GM23248 (cell line): ENCODE measurements at places on chromosomes 5 and 9.

- DNase-seq = peak; percentile 40
These were observed 220.5 kb downstream of the SH3GL2 start for GRCh38 chr9:17799369-17799768.

DNA sequence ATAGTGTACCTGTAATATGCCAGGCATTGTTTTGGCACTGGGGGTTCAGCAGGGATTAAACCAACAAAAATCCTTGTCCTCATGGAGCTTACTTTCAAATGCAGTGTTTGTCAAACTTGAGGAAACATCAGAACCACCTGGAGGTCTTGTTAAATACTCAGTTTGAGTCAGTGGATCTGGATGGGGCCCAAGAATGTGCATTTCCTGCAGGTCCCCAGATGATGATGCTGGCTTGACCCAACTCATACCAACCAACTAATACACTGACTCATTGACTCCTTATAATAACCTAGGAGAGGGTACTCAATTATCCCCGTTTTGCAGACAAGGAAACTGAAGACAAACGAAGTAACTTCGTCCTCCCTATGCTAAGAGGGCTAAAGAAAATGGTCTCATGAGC is 11.3 kb downstream of the WWC1 start:
- peak; percentile 65 for DNase-seq

DNA sequence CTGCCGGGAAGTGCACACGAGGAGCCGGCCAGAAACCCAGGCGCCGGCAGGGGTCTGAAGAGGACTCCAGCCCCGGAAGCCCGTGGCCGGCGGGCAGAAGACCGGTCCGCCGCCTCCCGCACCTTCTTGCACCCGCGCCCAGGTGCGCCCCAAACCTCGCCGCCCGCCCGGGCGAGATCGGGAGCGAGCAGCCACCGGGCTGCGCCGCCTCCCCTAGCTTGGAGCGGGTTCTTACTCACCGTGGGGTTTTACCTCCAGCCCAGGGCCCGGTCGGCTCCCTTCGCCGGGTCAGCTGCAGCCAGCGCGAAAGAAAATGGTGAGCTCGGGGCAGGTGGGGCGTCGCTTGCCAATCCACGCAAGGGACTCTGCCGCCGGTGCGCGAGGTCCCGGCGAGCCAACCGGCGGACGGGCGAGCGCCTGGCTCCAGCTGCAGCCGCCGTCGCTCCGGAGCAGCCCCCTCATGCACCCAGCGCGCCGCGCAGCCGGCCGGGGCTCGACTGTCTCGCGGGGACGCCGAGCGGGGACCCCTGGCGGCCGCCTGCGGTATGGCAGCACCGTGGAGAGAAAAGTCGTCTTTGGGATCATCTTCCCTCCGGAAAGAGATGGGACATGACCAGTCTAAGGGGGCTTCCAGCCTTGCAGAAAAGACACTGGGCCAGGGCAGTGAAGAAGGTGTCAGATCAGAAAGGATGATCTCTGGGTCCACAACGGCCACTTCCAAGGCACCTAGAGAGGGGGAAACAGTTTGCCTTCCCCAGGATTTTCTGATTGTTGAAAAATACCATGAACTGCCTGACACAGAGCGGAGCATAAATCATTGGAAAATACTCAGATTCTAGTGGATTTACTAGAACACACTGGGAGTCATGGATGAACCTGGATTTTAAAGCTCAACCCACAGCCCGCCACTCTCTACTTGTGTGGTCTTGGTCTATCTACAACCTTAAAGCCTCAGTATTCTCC is at the start of gene MOB3B:
TSS of gene MOB3B (minus strand) at position 499 of the 963 bp plus-strand sequence. CDS start 74,264 bp downstream, outside the sequence.
- peak; percentile 74 for DNase-seq

- no peak for DNase-seq
These were observed 8.8 kb downstream of the CLPTM1L start for GRCh38 chr5:1336106-1336561.

- no peak for DNase-seq
These were observed 1365.3 kb upstream of the WWC1 start for GRCh38 chr5:166926138-166926537.

DNA sequence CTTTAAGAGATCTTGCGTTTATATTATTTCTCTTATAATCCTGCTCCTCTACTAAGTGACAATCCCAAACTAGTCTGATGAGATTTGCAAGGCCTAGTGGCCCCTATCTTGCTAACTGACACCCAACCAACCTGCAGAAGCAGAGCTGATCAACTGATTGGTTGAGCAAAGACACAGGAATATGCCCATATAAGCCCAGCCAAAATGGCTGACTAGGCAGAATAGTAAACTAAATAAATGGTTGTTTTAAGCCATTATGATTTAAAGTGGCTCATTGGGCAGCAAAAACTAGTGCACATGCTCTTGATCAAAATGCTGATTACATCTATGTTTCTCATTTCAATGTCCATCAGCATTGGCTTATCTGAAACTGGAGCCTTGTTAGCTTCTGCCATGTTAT is 238.0 kb upstream of the PDE4D start:
- no peak for DNase-seq

DNA sequence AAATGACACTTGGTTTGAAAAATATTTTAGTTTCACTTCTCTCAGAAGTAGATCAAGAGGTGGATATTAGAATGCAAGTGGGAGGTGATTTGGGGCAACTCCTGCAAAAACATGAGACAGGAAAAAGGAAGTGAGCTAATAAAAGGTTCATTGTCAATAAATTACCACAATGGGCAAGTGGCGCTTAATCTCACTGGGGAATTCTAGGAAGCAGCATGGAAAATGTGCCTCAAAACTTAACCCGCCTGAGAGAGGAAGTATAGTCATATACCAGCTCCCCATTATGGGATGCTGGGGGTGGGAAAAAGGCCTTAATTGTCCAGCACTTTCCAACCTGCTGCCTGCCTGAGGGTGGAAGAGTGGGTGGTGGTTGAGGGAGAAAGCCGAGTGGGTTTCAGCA is 204.1 kb downstream of the ELAVL2 start:
- no peak for DNase-seq

DNA sequence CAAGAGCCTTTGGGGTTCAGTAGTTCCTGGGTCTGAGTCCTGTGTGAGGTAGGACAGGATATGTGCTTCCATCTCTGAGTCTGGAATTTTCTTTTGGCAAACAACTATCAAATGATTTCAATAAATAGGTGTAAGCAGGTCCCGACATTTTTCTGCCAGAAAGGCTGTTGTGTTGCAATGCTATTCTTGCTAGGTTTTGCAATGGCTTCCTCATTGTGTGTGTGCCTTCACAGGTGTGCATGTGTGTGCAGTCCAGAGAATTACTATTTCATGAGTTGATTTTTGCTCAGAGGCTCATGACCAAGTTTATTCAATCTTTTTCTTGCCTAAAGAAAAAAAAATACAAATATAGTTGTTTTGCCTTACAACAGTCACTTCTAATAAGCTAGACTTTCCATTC is 64.5 kb upstream of the FRRS1L start:
- no peak for DNase-seq

DNA sequence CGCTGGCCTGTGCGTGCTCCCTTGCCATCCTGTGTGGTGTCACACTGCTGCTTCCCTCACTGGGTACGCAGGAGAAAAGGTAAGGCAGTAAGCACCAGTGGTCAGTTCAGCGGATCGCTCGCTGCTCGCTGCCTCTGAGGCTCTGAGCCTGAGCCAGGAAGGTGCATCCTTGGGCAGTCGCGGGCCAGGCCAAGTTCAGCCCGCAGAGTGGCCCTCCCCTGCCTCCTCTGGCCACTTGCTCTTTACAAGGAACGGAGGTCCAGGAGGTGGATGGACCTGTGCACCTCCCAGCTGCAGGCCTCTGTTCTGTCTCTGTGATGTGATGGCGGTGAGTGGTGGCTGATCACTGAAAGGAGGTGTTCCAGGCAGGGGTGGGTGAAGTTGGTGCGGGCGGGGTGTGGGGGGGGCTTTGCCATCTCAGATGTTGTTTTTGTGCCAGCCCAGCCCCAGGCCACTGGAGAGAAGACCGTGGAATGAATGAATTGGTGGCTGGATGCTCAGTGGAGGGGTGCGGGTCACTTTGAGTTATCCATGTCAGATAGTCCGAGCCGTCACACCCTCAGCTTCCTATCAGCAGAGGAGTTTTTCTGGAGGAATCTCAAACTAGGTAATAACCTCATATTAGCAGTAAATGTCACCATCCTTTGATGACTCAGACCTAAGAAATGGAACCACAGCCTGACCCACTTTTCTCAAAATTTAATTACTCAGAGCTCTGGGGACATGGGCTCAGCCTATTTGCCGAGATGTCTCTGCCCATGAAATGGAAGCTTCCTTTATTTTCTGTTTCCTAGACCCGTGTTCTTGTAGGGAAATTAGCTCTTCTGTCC is 7.3 kb downstream of the COL5A1 start:
- peak; percentile 90 for DNase-seq

GRCh38 chr9:137227853-137228505 is 677 bp downstream of the RNF224 start:
- DNase-seq = no peak

DNA sequence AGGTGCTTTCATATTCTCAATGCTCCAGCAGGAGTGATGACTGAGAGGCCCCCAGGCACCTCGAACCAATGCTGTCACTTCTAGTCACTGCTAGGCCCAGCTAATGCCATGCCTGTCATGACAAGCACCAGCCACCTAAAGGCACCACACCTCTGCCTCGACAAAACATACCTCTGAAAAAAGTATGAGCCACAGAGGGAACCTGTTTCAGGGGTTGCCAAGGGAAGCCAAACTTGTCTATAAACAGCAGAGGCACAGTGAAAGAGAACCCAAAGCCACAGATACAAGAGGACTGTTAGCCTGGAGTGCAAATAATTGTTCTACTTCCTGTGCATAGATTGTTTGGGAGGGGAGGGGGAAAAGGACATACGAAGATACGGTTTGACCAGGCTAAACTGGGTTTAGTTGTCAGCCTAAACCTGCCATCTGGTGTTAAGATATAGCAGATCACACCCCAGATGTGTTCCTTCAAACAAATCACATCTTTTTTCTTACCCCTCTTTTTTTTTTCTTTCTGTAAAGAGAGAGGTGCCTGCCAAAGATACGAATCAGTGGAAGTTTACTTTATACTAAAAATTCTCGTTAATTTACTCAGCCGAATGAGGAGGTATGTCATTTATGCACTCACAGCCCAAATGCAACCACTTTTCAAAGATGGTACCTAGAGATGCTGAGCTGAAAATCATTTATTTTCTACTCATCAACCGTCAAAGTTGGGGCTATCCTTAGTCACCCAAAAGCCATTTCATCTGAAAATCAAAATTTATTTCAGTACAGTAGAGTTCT is 45.7 kb downstream of the BNC2 start:
- peak; percentile 32 for DNase-seq

DNA sequence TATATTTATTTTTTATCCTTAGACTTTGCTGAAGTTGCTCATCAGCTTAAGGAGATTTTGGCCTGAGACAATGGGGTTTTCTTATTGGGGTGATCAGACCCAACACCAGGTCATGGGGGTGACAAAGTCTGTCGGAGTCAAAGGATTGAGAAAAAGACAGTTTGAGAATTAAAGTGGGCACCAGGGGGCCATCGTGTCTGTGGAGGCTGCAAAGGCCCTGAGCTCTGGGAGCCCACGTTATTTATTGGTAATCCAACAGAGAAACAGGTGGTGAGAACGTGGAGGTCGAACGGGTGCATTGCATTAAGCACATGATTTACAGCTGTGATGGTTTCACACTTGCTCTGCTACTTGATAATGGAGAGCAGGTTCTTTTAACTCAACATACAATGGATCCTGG is 102.5 kb upstream of the CDH10 start:
- no peak for DNase-seq

DNA sequence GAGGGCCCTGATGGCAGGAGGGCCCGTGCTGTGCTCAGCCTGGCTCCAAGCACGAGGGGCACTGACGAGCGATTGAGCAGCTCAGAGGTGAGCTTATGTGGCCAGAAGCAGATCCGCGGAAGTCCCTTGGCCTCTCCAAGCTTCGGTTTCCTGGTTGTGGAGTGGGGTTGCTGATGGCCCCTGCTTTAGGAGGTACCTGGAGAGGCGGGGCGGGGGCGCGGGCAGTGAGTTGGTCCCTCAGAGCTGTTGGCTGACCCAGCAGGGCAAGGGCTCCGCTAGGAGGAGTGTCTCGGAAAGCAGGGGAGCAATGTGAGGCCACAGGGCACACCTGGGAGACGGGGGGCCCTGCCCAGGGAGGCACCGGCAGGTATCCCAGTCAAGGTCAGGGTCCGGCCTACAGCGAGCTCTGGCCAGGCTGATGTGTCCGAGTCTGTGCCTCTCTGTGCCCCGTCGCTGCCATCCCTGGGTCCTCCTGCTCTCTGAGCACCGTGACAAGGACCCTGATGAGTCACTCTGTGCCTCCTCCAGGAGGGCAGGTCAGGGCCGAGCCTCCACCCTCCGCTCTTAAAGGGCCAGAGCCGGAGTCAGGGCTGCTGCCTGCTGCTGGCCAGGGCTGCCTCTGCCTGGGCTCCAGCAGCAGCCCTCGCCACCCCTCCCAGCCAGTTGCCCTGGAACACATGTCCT is 14.8 kb downstream of the NCS1 start:
- DNase-seq = peak; percentile 89

- peak; percentile 19 for DNase-seq
These were observed 90.1 kb downstream of the CRB2 start for GRCh38 chr9:123445981-123446610.

DNA sequence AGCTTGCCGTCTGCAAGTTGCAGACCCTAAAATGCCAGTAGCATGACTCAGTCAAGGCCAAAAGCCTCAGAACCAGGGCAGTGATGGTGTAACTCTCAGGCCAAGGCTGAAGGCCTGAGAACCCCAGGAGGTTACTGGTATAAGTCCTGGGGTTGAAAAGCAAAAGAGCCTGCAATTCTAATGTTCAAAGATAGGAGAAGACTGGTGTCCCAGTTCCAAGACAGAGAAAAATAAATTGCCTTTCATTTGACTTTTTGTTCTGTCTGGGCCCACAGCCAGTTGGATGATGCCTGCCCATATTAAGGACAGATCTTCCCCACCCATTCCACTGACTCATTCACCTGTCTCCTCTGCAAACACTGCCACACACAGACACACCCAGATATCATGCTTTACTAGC is 673.2 kb downstream of the CDH18 start:
- no peak for DNase-seq

- peak; percentile 40 for DNase-seq
These were observed 46.7 kb downstream of the MYO10 start for GRCh38 chr5:16889203-16889971.

GRCh38 chr5:54251981-54252380 is 58.4 kb downstream of the ARL15 start:
- DNase-seq = peak; percentile 26
